ENCODE measurements at places on chromosomes 6 and 20.

DNA sequence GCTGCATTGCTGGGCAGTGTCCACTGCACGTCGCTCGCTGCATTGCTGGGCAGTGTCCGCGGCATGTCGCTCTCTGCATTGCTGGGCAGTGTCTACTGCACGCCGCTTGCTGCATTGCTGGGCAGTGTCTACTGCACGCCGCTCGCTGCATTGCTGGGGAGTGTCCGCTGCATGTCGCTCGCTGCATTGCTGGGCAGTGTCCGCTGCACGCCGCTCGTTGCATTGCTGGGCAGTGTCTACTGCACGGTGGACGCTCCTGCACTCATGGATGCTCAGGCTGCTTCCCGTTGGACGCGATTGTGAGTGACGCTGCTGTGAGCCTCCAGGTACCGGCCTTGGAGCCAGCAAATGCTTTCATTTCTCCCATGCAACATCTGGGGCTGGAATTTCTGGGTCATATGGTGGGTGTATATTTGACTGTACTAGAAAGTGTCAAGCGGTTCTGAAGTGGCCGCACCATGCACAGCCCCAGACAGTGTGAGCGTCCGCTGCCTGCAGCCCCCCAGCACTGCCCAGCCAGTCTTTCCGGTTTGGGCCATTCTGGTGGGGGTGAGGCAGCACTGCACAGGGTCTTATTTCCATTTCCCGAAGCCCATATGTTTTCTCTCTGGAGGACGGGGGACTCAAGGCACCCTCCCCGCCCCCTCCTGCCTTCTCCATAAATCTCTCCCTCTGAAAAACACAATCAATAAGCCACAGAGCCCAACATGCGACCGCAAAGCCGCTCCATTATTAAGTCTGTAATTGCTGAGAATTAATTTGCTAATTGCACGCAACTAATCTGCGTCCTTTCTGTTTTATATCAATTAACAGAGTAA lies 97.4 kb downstream of the YTHDF1 start:
- no peak for DNase-seq

GRCh38 chr6:1312203-1312472 lies 240 bp downstream of the FOXQ1 start:
- DNase-seq = no peak

- DNase-seq = peak; percentile 56
Observed at GRCh38 chr6:2103765-2104523, 141.5 kb downstream of the GMDS start.

- DNase-seq = no peak
Observed at GRCh38 chr6:128275681-128276080, 244.7 kb downstream of the PTPRK start.

GRCh38 chr6:16318538-16318937 lies 80.2 kb downstream of the GMPR start:
- peak; percentile 66 for DNase-seq

GRCh38 chr6:8069151-8069550 lies 5.0 kb upstream of the BLOC1S5 start:
- DNase-seq = no peak

GRCh38 chr6:37514321-37514771 lies 14.7 kb upstream of the CCDC167 start:
- peak; percentile 80 for DNase-seq

- peak; percentile 59 for DNase-seq
Observed at GRCh38 chr6:148367411-148368024, 24.9 kb downstream of the SASH1 start.

GRCh38 chr6:163955096-163955495 lies 540.6 kb downstream of the QKI start:
- DNase-seq = no peak

- DNase-seq = peak; percentile 5
Observed at GRCh38 chr6:137370871-137371633, 123.1 kb downstream of the OLIG3 start.

DNA sequence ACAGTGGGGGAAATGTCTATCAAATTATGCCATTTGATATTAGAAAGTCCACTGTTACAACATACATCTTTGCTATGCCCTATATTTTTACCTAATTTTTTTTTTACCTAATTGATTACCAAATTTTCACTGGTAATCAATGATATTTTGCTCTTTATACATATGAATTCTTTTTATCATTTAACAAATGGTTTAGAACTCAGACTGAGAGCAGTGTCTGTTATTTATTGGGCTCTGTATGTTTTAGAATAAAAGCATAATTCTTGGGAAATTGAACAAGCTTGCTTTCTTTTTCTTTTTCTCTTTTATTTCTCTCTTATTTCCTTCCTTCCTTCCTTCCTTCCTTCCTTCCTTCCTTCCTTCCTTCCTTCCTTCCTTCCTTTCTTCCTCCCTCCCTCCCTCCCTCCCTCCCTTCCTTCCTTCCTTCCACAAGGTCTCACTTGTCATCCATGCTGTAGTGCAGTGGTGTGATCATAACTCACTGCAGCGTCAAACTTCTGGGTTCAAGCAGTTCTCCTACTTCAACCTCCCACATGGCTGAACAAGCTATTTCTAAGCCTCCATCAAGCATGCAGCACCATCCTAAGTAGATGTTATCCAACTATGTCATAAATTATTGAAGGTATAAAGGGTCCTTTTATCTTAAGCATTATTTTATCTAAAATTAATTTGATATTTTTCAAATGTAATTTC lies 911.7 kb upstream of the CITED2 start:
- no peak for DNase-seq

- DNase-seq = no peak
Observed at GRCh38 chr6:15066089-15066758, 179.6 kb upstream of the JARID2 start.

DNA sequence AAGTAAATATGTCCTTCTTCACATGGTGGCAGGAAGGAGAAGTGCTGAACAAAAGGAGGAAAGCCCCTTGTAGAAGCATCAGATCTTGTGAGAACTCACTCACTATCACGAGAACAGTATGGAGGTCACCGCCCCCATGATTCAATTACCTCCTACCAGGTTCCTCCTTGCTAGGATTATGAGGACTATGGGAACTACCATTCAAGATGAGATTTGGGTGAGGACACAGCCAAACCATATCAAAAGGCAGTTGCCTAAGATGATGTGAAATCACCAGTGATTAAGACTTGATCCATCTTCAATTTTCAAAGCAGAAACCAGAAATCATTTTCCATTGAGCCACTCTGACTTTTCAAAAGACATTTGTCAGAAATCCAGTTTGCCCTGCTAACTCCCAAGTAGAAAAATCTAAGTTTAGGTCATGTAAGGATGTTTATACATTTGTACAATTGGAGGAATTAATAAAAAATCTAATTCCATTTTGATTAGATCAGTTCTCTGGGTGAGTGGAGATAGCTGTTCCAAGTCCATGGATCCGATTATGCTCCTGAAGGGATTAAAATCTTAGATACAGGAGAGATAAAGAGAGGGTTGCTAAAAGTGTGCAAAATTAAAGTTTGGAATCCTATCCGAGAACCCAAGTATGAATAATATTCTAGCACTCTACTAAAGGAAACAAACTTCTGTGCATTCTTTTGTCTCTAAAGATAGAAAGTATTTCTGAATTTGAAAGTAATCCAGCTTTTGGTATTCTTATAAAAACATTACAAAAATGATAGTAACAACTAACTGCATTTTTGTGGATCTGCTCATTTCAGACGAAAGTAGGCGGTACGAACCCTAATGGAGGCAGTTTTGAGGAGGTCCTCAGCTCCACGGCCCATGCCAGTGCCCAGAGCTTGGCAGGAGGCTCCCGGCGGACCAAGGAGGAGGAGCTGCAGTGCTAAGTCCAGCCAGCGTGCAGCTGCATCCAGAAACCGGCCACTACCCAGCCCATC lies 39.5 kb downstream of the HDDC2 start:
- no peak for DNase-seq

- DNase-seq = no peak
Observed at GRCh38 chr6:82766476-82766875, 299.2 kb downstream of the UBE3D start.

DNA sequence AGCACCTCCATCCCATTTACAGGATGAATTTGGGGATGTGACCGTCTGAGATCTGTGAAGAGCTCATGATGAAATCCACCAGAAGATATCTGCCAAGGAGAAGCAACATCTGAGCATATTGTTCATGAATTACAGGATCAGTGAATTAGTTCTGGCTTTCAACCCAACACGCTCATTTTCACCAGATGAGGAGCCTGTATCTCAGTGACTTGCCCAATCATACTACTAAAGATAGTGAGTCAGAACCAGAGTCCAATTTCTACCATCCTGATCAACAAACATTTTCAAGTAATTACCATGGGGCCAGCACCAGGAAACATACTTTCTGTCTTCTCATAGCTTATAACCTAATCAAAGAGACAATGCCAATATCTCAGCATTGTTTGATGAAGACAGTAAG lies 116.6 kb downstream of the ZDHHC14 start:
- DNase-seq = no peak

DNA sequence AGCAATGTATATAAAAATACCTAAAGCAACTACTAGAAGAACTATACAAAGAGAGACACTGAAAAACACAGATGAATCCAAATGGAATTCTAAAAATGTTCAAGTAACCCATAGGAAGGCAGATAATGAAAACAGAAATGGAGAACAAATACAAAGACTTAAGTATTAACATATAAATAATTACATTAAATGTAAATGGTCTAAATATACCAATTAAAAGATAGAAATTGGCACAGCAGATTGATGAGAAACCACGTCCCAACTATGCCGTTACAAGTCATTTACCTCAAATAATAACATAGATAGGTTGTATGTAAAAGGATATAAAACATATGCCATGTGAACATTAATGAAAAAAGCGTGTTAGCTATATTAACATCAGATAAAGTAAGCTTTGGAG lies 40.1 kb downstream of the CEP85L start:
- DNase-seq = no peak

DNA sequence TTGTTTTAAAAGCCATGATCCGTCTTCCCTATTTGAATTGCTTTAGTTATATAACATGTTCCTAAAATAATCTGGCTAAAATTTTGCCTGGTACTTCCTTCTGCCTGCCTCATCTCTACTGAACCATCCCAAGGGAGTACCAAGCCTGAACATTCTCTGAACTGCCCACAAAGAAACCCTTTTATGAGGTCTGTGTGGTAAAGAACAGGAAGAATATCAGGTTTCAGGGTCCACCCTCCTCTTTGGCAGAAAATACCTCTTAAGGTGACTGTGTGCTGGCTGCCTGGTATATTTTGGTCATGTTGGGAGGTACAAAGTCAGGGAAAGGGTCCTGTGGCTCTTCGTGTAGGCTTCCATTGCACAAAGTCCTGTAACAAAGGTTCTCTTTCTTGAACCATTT lies 574.1 kb upstream of the CHD6 start:
- no peak for DNase-seq

DNA sequence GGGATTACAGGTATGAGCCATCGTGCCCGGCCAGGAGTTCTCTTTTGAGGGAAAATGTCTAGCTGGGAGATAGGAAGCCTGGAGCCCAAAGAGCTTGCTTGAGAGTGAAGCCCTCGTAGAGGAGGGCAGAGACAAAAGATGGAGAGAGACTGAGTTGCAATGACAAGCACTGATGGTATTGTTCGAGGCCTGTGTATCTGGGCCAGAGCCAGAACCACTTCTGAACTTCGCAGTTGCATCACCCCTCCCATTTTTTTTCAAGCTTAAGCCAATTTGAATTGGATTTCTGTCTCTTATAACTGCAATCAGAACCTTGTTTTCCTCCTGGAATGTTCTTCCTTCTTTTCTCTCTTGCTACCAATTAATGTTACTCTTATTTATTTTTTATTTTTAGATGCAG lies 83.1 kb downstream of the KCNB1 start:
- DNase-seq = no peak

- no peak for DNase-seq
Observed at GRCh38 chr6:53159558-53159957, 10.9 kb upstream of the GCM1 start.
